ENCODE measurements at places on chromosomes 2 and 18. TPM values are rescaled to one million over a fixed set of nuclear protein-coding genes. Genes with fewer than 3 reads are reported as not detected.

Gene PNPT1
- 17.2 TPM for total RNA-seq

Gene CRYGC
- total RNA-seq, result not detected

Gene ALLC
- not detected for total RNA-seq

Gene LOXL3
- 7.1 TPM for total RNA-seq

Gene BOLL
- total RNA-seq, result not detected

Gene POU3F3
- not detected for total RNA-seq

Gene TUBB6
- total RNA-seq, result 1,345 TPM

Gene SLC8A1
- 157 TPM for total RNA-seq

Gene TMEM131
- 24.4 TPM for total RNA-seq

Gene ITGA4
- total RNA-seq, result 8.4 TPM

Gene PLGLB2
- total RNA-seq, result 1.2 TPM

Gene M1AP
- total RNA-seq, result not detected

Gene PRKAG3
- not detected for total RNA-seq

DNA sequence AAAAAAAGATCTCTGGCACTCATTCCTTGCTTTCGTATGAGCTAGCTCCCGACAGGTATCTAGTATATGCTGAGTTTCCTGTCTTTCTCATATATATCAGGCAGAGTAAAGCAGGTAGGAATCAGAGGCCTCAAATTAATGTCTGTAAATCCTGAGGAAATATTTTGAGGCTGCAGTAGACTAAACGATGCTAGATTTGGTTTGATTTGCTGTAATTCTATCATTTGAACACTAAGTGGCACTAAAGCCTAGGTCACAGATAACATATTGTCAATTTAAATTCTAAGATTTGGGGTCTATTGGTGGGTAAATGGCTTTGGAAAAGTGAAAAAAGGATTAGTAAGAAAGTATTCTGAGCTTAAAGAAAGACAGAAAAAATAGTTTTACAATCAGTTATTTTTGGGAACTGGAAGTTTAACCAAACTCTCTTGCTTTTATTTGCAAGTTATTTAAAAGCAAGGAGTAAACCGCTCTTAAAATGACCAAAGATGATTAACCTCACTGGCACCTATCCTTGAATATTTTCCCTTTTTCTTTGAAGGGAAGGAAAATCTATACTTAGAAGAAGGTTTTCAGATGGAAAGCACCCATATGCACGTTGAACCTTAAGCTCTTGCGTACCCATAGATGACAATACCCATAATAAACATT lies 37.6 kb upstream of the SLC4A10 start:
- no peak overlapping the region for H3K27ac ChIP-seq
- H3K4me1 ChIP-seq, result no peaks in the 10 kb centered on the region
- DNase-seq, result no peak
- H3K4me3 ChIP-seq, result no peak overlapping the region

DNA sequence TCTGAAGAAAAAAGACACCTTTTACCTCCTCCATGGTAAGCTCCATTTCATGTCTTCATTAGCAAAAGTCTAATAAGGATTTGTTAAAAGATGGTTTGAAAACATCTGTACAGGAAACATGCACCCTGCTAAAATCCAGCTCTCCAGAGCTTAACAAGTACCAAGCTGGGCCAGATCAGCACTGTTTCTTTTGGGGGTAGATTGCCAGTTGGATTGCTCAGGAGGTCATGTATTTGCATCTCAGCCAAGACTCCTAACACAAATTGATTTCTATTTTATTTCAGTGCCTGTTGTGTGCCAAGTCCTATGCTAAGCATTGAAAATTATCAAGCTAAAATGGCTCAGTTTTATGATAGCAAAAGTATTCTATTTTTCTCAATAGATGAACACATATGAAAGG lies 3.4 kb upstream of the TMEM182 start:
- no peak overlapping the region for H3K27ac ChIP-seq
- peaks cover 3% of the 10 kb centered on the region for H3K4me1 ChIP-seq
- no peak overlapping the region for H3K4me3 ChIP-seq
- no peaks in the 10 kb centered on the region for H3K36me3 ChIP-seq
- DNase-seq, result no peak
- no peaks in the 10 kb centered on the region for H3K27me3 ChIP-seq

- H3K27me3 ChIP-seq, result no peaks in the 10 kb centered on the region
- peaks cover 62% of the 10 kb centered on the region for H3K4me1 ChIP-seq
- H3K27ac ChIP-seq, result peak overlapping the region; percentile 87
- no peaks in the 10 kb centered on the region for H3K36me3 ChIP-seq
- DNase-seq, result no peak
- H3K4me3 ChIP-seq, result peak overlapping the region; percentile 79
Measured at GRCh38 chr2:69307579-69308064, 79.4 kb downstream of the GFPT1 start.

DNA sequence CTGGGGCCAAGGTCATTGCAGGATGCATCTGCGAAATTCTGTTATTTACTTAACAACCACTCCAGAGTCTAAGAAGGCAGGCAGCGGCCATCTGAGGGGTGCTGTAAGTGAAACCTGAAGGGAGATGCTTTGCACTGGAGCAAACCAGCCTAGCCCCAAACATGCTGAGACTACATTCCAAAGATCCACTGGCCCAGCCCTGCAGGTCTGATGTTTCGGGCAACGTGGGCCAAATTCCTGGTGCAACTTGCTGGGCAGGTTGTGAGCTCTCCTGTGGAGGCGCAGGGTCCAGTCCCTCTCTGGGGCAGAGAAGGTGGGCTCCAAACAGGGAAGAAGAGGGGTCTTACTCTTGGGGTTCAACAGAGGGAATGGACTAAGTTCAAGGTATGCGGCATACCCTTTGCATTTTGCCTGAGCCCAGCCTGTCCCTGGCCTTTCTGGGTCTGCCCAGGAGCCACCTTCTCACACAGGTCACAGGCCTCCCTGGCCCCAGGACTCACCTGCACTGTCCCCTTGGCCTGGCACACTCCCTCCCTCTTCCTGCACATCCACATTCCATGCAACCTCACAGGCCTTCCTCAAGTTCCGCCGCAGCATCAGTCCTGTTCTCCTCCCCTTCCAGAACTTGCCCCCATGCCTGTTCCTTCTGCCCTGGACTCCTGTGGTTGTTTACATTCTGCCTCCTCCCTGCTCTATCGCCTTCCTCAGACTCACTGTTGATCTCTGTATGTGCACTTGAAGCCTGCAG lies 5.1 kb upstream of the MAL start:
- H3K4me3 ChIP-seq, result no peak overlapping the region
- no peaks in the 10 kb centered on the region for H3K36me3 ChIP-seq
- no peak for DNase-seq
- H3K27me3 ChIP-seq, result peaks cover 43% of the 10 kb centered on the region
- H3K4me1 ChIP-seq, result peaks cover 7% of the 10 kb centered on the region

- H3K27me3 ChIP-seq, result no peaks in the 10 kb centered on the region
Measured at GRCh38 chr18:51726614-51727013, 529.1 kb upstream of the MEX3C start.

DNA sequence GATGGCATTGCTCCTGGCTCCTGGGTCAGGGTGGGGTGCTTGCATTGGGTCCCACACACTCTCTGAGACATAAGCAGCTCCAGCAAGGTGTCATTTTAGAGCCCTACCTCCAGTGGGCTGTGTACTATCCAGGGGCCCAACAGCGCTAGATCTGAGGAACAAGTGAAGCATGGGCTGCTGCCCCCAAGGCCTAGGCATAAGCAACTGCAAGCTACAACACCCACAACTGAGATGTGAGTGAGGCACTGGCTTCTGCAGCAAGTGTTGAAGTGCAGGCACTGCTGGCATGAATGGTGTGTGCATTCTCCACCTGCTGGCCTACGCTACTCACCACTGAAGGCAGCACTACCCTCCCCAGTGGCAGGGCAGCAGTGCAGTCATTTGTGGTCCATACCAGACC lies 81.0 kb upstream of the STK39 start:
- no peak overlapping the region for H3K27ac ChIP-seq
- H3K36me3 ChIP-seq, result no peaks in the 10 kb centered on the region
- H3K4me3 ChIP-seq, result no peak overlapping the region
- DNase-seq, result no peak

- peaks cover 30% of the 10 kb centered on the region for H3K36me3 ChIP-seq
- H3K4me3 ChIP-seq, result no peak overlapping the region
- no peaks in the 10 kb centered on the region for H3K4me1 ChIP-seq
- DNase-seq, result no peak
- no peaks in the 10 kb centered on the region for H3K27me3 ChIP-seq
- no peak overlapping the region for H3K27ac ChIP-seq
Measured at GRCh38 chr2:241760301-241760771, 16.3 kb upstream of the GAL3ST2 start.

DNA sequence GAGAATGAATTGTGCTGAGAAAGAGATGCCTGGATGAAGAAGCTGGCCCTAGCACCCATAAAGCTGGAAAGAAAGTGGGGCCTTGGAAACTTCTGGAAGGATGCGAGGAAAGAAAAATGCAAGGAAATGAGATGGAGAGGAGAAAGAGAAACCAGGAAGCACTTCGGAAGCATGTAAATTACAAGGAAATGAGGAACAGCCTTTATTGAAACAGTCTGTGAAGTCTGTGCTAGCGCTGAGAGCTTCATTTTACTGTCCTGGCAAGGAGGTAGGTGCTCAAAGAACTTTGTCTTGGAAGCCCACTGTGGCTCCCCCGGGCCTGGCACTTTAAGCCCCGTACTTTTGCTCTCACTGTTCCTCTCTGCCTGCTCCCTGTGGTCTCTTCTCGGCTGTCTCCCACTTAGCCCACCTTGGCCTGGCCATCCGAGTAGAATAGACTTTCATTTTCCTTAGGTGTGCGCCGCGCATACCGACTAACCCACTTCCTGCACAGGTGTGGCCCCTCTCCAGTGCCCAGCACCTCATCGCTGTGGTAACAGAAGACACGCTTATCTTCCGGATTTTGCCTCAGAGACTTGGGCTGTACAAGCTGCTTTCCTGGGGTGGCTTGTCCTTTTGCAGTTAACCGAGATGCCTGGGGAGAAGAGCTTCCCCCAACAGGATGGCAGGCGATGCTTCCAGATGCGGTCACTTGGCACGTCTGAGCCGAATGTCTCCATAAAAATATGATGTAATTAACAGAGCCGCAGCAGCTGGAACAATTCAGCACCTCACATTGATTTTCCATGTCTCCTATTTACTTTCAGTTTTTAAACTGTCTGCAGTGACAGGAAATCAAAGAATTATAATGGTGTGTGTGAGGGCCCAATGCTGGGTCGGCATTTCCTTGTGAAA lies 199.6 kb downstream of the HRH4 start:
- DNase-seq, result peak; percentile 91
- H3K4me1 ChIP-seq, result no peaks in the 10 kb centered on the region
- H3K27me3 ChIP-seq, result peaks cover 7% of the 10 kb centered on the region
- H3K36me3 ChIP-seq, result no peaks in the 10 kb centered on the region
- H3K27ac ChIP-seq, result peak overlapping the region; percentile 54

DNA sequence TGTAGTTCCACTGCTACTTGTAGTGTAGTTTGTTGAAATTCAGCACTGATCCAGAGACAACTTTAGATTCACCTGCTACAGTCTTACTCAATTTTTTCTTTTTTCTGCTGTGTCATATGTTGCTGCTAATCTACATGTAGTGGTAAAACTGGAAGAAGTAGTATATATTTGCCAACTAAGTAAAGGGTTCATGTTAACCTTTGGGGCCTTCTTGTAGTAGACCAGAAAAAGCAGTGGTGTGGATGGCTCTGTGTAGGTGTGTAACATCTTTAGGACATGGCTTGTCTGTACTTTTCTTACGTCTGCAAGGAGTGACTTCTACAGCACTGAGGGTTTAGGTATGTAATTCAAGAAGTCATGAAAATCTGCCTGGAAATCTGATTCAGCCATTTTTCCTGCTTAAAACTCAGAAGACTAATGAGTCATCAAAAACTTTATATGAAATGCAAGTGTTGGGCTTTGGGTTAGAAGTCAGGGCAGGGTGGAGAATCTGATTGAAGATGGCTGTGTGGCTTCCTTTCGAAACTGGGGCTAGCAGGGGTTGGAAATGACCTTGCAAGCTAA lies 8.4 kb downstream of the PTPRM start:
- no peak overlapping the region for H3K27ac ChIP-seq
- H3K4me3 ChIP-seq, result no peak overlapping the region
- H3K27me3 ChIP-seq, result no peaks in the 10 kb centered on the region
- peaks cover 35% of the 10 kb centered on the region for H3K4me1 ChIP-seq
- H3K36me3 ChIP-seq, result no peaks in the 10 kb centered on the region
- no peak for DNase-seq

DNA sequence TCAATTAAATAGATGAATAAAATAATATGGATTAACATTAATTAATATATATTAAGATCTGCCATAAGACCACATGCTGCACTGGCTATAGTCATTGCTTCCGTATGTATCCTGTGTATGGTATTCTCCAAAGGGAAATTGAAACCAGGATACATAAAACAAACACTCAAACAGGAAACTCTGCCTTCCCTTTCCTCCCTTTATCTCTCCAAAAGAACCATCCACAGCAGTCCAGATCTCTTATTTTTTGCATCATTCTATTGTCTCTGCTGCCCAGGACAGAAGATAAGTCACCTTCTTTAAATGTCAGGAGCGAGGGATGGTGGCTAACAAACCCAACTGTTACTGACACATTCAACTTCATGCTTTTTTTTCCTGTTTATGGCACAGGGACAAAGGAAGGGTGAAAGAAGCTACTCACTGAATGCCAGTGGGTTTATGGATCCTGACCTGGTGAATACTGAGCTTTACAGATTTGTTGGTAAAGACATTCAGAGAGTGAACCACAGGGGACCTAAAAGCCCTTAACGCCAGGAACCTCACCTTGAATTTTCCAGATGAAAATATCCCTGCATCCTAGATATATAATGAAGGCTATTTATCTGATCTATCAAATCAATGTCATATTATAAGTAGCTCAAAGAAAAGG lies 67.5 kb downstream of the CSRNP3 start:
- no peak overlapping the region for H3K27ac ChIP-seq
- H3K36me3 ChIP-seq, result no peaks in the 10 kb centered on the region
- H3K4me1 ChIP-seq, result no peaks in the 10 kb centered on the region
- no peak overlapping the region for H3K4me3 ChIP-seq

GRCh38 chr18:26893996-26894395 lies 28.5 kb upstream of the AQP4 start:
- no peak overlapping the region for H3K27ac ChIP-seq
- H3K36me3 ChIP-seq, result no peaks in the 10 kb centered on the region
- no peak overlapping the region for H3K4me3 ChIP-seq
- H3K27me3 ChIP-seq, result no peaks in the 10 kb centered on the region
- DNase-seq, result no peak

DNA sequence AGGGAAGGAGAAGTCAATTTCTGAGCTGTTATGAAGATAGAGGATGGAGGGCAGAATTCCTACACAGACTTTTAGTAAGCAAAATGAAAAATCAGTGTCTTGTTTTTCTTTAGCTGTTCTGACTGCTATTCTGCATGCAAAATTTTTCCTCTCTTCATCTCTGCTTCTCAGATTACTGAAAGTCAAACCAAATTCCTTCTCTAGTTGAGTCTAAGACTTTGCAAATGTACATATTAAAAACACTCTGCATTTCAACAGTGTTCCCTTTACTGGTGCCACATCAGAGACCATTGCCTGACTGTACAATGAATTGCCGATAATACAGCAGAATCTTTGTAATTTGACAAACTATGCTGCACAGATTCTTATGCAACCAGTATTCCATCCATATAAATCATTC lies 198.8 kb downstream of the EXOC6B start:
- peaks cover 21% of the 10 kb centered on the region for H3K4me1 ChIP-seq
- no peaks in the 10 kb centered on the region for H3K27me3 ChIP-seq
- H3K36me3 ChIP-seq, result no peaks in the 10 kb centered on the region
- H3K4me3 ChIP-seq, result no peak overlapping the region
